CD4-positive, alpha-beta T cell treated with Interleukin-12 subunit alpha and Interleukin-12 subunit beta, for 1 hour (primary cell): ENCODE measurements at places on chromosomes 4 and X.
A peak's percentile ranks its signal among the peaks of the same experiment; 100 is the strongest.

GRCh38 chr4:184583738-184584502 is 65.3 kb downstream of the CASP3 start:
- DNase-seq, result no peak

DNA sequence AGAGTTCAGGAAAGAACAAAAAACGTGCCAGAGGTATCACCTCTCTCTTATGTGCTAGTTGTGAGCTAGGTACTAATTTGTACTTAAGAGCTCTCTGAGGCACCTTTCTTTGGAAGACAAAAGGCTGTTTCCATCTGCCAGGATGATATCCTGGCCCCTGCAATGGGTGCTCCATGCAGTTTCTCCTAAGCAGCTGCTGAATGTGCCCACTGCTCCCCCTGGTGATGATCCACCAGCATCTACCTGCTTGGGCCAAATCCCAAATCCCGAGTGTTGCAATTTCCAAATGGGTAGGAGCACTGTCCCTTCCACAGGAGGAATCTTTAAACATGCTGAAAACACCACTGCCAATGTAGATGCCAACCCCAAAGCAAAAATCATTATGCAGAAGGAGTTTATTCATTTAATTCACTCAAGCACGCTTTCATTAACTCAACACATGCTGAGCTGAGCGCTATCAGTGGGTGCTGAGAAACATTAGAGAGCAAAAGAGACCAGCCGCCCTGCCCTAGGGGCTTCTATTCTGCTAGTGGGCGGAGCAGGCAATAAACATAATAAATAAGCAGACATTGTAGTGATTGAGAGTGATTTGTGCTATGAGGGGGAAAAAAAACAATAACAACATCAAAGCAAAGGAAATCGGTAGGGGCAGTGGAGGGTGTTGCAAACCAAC is 69.6 kb upstream of the C4orf50 start:
- DNase-seq, result no peak

GRCh38 chr4:128301979-128302378 is 14.4 kb upstream of the PGRMC2 start:
- no peak for DNase-seq

DNA sequence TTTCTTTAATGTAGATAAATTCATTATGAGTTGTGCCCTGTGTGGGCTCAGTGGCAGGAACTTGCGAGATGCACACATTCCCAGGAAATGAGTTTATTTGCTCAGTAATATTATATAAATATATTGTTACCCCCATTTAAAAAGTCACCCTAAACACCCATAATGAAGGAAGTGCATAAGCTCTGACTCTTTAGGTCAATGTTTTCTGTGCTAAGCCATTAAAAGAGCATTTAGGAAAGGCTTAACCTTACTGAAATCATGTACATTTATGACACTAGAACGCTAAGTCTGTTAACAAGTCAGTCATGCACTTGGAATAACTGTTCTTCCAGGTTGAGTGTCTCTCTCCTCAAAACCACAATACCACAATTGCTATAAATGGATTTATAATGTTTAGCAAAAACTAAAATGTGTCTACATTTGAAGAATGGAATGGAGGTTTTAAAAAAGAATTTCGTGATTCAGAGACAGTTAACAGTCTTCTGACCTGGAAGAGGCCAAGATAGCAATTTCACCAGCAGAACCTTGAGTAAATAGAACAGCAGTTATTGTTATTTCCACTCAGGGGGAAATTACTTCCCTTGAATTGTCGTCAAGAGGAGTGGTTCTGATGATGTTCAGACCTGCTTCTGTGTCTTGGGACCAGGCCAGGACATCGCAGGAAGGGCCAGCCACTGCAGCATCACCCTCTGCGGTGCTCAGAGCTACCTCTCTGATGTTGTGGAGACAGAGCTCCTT is 91.1 kb upstream of the VEGFC start:
- no peak for DNase-seq

GRCh38 chr4:32768664-32769389 is 2048.7 kb downstream of the PCDH7 start:
- DNase-seq, result no peak

DNA sequence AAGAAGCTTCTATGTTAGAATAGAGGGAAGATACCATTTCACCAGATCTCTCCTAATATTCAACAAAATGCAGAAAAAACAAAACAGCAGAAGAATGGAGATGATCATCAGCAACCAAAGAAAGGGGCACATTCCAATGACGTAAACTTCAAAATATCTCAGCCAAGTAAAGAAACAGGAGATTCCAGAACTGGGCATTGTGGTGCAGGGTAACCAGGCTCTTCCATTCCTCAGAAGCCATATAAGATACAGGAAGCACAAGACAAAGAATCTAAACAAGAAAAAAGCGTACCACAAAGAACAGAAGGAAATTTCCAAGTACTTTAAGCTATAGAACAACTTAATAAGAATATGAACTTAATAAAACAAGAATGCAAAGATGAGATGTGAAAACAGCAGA is 6.9 kb upstream of the ARMCX4 start:
- no peak for DNase-seq

DNA sequence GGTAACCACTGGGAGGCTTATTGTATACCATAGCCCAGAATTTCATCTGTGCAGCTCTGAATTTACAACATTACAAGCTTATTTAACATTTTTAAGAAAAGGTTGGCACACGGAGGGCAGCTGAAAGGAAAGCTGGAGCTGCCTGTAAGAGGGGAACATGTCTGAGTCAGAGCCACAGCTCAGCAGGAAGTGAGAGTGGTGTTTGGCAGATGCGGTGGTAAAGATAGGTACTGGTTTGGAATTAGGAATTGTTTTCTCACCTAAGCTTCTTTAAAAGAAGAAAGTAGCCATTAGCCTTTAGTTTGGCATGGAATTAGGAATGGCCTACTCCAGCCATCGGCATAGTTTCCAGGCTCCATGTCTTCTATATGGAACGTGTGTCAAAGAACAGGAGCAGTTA is 172.5 kb upstream of the ANXA3 start:
- no peak for DNase-seq

GRCh38 chrX:119688911-119689321 is 4.1 kb downstream of the SEPTIN6 start:
- peak; percentile 67 for DNase-seq

DNA sequence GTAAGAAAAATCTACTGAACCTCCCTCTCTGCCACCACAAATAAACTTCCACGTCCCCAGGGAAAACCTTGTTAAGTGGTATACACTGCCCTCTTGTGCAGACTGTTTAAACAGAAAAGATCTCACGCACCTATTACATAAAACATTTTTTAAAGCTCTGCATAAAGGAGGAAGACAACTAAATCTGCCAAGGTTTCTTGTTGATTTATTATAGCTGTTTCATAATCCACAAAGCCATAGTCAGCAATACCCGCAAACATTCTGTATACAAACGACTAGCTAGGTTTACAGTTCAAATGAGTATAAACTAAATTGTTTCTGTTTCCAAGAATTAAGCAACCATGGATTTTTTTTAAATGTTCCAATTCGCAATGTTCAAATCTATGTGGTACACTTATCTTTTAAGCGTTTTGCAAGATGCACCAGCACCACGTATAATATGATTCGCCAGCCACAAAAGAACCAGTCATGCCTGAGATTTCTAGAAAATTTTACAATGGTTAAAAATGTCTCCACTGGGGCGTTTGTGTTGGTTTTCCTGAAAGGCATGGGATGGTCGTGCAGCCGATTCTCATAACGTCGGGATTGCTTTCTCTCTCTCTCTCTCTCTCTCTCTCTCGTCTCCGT is 164.6 kb downstream of the PRKX start:
- no peak for DNase-seq

GRCh38 chr4:162347156-162347841 is 183.5 kb upstream of the FSTL5 start:
- no peak for DNase-seq

GRCh38 chrX:134661295-134661694 is 3.0 kb upstream of the PLAC1 start:
- no peak for DNase-seq

DNA sequence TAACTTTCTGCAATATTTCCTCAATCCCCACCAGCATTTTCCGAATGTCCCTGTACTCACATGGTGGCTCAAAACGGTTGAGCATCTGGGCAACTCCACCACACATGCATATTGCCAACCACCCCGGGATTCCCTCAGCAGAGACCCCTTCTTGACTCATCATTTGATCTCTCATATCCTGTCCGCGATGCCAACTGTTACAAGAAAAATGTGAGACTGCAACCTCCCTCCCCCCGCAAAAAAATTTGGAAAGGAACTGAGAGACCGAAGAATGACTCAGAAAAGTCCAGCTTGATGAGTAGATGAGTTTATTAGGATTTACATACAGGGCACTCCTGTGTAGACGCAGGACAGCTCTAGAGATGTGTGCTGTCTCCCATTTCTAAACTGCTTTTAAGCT is 561.4 kb downstream of the ZIC3 start:
- DNase-seq, result no peak
